Tibial nerve (tissue), 4 donors: ENCODE measurements at places on chromosomes 7 and 10.

DNA sequence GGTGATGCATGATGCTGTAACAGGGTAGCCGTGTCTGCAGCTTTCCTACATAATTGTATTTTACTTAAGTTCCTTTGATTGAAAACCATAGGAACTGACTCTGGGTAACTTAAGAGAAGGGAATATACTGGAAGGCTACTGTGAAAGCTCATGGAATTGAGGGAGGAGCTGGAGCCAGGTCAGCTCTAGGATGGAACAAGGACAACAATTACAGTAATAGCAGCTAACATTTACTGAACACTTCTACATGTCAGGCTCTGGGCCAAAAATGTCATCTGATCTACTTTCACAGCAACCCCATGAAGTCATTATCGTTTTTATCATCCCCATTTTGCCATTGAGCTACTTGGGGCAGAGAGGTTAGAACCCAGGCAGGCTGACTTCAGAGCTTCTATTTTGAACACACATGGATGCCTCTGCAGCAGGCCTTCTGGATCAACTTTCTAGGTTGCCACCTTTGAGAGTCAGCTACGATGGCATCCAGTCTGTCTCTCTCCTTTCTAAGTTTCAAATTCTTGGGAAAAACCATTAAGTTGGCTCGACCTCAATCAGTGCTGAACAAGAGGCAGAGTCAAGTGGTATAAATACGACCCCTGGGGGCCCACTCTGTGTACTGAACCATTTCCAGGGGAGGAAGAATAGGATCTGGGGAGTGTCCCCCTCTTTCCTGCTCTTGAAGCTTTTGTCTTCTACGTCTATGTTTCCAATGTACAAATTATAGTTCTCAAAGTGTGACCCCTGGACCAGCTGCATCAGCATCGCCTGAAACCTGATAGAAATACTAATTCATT, 272.3 kb upstream of the PLPP4 start:
- DNase-seq = no peak

DNA sequence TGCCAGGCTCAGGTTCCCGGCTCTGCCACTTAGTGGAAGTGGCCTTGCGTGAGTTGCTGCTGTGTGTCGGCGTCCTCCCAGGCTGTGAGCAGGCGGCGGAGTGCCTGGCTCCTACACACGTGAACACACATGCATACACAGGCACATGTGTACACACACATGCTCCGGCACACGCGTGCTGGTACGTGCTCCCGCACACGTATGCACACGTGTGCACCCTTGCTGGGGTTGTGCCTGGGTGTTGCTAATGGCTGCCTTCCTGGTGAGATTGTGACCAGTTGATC, 107.6 kb downstream of the INPP5A start:
- no peak for DNase-seq

DNA sequence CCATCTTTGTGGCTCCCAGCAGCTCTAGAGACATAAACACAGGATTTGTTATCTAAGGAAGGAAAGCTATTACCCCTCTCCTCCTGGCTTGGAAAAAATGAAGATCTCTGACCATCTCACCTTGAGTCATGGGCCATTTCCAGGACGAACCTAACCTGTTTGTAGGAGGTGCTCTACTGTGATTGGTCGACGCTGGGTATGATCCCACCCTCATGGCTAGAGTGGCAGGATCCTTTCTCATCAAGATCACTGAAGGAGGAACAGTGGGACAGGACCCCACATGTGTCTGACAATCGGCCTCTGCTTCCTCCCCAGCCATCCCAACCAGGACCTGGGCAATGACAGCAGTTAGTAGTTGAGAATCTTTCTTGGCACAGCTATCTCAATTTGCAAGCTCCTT, 144.1 kb downstream of the EMX2 start:
- no peak for DNase-seq

GRCh38 chr10:110432084-110432483, 65.6 kb upstream of the DUSP5 start:
- no peak for DNase-seq

DNA sequence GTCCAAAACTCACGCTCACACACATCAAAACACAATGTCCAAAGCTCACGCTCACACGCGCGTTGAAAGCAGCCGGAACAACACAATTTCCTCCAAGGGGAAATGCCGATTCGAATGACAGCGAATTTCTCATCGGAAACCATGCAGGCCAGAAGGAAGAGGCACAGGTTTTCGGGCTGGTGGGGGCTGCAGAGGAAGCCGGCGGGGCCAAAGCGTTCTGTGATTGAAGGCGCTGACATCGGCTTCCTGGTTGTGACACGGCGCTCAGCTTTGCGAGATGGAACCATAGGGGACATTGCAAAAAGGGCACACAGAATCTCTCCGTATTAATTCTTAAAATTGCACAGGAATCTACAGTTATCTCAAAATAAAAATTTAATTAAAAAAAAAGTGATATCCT, 61.3 kb downstream of the FOXL3 start:
- no peak for DNase-seq

GRCh38 chr7:97094284-97094930, 23.1 kb upstream of the SDHAF3 start:
- DNase-seq = no peak

DNA sequence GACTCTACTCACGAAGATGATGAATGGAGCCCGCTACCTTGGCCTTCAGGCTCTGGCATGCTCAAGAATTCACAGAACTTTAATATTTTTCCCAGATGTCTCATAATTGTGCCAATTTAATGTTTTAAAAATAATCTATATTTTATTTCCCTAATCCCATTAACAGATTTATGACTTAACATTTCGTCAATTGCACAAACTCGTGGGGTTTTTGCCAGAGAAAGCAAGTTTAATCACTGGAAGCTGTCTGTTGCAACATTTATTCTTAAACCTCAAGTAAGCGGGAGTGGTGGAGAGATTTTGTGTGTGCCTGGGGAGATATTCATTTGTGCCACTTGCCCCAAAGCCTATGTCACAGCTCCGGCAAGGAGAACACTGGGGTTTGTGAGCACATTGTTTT, 117.9 kb downstream of the TEX36 start:
- no peak for DNase-seq

- no peak for DNase-seq
These were observed 211.1 kb upstream of the GALNT17 start for GRCh38 chr7:70920876-70921275.

DNA sequence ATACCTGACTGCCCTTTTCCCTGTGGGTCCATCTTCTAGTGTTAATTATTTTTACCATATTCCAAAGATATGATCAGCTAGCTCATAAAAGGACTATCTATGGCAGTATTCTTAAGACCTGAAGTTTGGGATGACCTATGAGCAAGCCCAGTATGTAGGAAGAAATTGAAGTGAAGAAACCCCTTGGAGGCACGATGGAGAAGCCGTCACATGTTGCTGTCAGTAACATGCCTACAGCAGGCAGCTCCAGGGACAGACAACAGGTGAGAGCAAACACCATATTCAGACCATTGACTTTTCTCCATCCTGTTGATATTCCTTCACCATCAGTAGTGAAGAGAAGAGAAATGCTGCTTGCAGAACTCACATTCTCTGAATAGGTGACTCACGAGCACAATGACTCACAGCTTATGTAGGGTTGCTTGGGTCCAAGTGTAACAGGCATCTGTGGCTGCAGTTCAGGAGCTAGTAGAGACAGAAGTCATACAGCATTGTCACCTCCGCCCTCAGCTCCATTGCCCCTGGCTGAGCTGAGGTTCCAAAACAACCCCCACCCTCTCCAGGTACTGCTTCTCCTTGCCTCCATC, 8.4 kb upstream of the LYZL2 start:
- no peak for DNase-seq

GRCh38 chr10:115801992-115802391, 471.0 kb downstream of the GFRA1 start:
- DNase-seq = no peak

- no peak for DNase-seq
These were observed 53.8 kb upstream of the SEC61G start for GRCh38 chr7:54812756-54813322.

- no peak for DNase-seq
These were observed 191.7 kb downstream of the TFEC start for GRCh38 chr7:115838829-115839228.

GRCh38 chr7:25083201-25083600, 41.9 kb downstream of the CYCS start:
- DNase-seq = no peak

DNA sequence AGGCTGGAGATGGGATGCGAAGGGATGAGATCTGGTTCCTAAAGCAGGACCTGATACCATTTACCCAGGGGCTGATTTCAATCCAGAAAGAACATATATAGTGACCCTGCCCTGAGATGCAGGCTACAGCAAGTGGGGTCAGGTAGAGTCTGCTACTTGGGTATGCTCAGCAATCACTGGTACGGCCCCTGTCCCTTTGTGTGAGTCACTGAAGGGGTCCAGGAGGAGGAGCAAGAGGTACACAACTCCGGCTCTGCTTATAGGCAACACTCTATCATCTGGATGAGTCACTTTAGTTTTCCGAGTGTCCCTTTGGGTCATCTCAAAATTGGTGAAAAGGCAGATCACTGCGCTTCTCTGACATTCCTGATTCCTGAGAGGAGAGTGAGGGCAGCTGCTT, 79.6 kb upstream of the SORCS1 start:
- DNase-seq = no peak

GRCh38 chr7:36819639-36820038, 95.3 kb upstream of the AOAH start:
- DNase-seq = no peak

DNA sequence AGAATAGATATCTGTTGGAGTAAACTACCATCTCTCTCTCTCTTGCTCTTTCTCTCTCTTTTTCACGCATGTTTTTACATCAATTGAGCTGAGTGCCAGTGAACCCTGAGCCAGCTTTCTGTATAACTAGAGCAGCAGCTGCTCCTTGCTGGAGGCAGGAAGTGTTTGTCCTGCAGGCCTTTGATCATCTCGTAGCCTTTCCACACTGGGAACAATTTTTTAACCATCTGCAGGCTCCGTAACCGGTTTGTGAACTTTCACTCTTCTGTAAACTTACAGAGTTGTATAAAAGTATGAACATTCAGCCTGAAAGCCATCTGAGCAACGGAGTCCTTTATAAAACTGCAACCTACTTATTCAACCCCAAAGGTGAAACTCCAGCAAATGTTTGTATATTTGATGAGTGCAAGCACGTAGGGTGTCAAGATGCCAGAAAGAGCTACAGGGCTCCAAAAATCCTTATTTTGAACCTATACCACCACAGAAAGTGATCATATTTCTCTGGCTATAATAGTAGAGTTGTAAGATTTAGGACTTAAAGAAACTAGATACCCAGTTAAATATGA, 162.8 kb upstream of the NFE2L3 start:
- no peak for DNase-seq

GRCh38 chr7:68700414-68700813, 897.9 kb upstream of the AUTS2 start:
- no peak for DNase-seq

DNA sequence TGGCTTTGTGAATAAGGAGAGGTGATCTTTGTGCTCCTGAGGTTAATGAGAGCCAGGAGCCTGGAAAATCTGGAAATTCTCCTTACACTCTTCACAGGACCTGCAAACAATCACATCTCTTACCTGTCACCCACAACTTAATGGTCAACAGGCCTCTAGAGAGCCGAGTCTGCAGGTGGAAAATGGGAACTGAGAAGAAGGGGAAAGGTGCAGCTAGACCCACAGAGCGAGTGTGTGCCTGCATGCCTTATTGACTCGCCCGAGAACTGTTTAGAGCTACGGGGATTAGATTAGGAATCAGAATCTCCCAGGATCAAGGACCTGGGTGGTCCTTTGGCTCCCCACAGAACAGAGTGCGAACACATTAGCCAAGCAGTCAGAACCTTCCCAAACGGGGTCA, 329.6 kb downstream of the PTEN start:
- DNase-seq = no peak

- no peak for DNase-seq
These were observed 27.3 kb upstream of the SKAP2 start for GRCh38 chr7:26891400-26892350.

DNA sequence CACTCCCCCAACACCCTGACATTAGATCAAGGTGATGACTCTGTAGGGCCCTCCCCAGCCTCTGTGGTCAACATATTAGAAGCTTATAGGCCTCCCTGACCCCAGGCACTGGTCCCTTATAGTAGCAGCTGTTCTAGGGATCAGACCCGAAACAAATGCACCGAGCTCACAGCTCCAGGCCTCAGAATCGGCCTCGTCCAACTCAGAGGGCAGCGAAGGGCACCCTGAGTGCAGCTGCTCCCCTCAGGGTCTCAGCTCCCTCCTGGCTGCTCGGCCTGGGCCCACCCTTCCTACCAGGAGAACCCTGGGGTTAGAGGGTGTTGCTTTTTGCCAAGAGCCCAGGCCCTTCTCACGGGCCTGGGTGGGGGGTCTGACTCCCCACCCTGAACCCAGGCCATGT, 5.0 kb downstream of the ECHS1 start:
- no peak for DNase-seq

- DNase-seq = no peak
These were observed 323.4 kb upstream of the GRM3 start for GRCh38 chr7:86320341-86320740.

DNA sequence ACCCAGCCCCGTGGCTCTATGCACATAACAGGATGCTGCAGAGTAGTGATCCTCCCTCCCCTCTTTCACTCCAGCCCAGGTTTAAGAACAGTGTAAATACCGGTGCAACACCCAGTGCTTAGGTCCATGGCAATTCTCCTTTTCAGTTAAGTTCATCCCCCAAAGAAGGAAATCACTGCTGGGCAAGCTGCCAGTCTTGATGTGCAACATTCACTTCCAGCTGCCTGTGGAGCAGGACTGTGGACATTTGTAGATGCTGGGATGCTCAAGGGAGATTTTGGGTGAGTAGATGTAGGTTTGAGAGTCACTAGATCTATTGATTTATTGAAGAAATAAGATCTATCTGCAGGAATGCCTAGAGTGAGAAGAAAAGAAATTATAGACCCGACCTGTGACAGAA, 294.3 kb upstream of the KIAA1217 start:
- DNase-seq = no peak

GRCh38 chr10:117541909-117542705, 439 bp upstream of the EMX2 start:
- DNase-seq = no peak

DNA sequence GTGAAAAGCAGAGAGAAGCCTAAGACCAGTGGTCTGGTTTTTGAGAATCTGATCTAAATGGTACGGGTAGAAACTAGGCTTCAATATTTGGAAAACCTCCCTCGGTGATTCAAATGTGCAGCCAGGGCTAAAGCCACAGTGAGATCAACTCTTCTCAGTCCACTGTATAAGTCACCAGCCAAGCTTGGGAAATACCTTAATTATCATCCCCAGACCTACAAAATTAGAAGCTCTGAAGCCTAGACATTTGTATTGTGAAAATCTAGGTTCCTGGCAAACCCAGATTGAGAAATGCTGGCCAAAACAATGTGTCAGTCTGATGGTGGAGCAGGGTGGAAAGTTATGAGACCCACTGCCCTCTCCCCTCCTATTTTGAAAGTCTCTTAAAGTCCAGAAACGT, 131.7 kb downstream of the DGKI start:
- DNase-seq = no peak

GRCh38 chr7:9939176-9939575, 1034.5 kb upstream of the PHF14 start:
- DNase-seq = no peak

GRCh38 chr7:13257661-13258060, 570.2 kb downstream of the ARL4A start:
- DNase-seq = no peak
